NCI-H146 (cell line): ENCODE measurements at places on chromosomes 5 and 9.

DNA sequence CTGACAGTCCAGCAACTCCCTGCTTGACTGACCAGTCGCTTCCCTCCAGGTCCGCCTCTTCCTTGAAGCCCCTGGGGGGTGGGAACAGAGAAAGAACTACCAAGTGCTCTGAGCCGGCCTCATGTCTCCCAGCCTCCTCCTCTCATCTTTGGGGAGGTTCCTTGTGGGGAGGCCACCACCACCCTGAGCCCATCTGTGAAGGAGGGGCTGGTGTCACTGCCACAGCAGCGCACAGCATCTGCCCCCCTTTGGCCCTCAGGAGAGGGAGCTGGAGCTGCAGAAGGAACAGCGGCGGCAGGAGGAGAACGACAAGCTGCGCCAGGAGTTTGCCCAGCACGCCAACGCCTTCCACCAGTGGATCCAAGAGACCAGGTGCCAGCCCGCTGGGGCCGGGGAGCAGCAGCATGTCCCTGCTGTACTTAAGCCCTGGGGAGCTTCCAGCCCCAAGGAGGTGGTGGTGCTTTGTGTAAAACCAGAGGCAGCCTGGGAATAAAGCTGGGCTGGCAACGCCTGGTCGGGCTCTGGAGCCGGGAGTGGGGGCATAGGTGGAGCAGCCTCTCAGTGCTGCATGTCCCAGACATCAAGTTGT lies 29.4 kb downstream of the DYNC2I2 start:
- DNase-seq = no peak

DNA sequence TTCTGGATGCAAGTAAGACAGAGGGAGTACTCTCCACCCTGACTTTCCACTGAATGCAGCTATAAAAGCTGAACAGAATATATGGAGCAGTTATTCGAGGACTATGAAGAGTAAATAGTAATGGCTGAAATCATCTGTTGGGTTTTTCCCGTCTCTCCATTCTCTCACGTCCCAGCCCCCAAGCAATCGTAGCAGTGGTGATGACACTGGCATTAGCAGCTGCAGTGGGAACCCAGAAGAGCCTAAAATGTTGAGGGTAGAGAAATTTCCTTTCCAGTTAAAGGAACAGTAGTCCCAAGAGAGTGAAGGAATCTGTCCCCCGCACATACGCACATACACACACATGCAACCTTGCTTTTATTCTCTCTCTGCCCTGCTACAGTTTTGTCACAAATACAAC lies 33.2 kb downstream of the MED27 start:
- DNase-seq = no peak

GRCh38 chr9:15785584-15785983 lies 232.7 kb downstream of the CCDC171 start:
- no peak for DNase-seq

- no peak for DNase-seq
Observed at GRCh38 chr5:2690293-2690692, 61.2 kb downstream of the IRX2 start.

- no peak for DNase-seq
Observed at GRCh38 chr9:85045271-85045670, 375.7 kb downstream of the NTRK2 start.

- no peak for DNase-seq
Observed at GRCh38 chr9:99878651-99879050, 27.8 kb upstream of the STX17 start.

DNA sequence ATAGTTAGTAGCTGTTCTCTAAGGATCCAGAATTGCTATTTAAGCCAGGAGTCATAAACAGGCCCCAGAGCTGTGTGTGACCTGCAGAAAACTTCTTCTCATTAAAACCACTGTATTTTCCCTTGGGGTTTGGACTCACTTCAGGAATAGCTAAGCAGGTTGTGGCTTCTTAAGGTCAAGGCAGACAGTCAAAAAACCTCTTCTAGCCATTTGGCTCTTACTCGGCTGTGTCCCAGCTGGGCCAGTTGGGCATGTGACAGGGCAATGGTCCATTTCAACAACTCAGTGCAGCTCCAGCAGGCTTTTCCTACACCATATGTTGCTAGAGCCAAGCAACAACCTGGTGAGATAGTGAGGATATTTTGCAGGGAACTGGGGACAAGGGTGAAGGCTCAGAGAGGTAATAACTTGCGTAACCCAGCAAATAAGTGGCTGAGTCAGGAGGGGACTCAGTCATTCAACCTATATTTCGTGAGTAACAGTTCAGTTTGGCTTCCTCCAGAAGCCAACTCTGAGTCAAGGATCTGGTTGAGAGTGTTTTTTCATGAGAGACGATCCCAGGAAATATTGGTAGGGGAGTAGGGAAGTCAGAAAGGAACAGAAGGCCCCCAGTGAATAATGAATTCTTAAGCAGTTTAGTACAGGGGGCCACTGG lies 115.4 kb upstream of the PPP2R2B start:
- DNase-seq = no peak

DNA sequence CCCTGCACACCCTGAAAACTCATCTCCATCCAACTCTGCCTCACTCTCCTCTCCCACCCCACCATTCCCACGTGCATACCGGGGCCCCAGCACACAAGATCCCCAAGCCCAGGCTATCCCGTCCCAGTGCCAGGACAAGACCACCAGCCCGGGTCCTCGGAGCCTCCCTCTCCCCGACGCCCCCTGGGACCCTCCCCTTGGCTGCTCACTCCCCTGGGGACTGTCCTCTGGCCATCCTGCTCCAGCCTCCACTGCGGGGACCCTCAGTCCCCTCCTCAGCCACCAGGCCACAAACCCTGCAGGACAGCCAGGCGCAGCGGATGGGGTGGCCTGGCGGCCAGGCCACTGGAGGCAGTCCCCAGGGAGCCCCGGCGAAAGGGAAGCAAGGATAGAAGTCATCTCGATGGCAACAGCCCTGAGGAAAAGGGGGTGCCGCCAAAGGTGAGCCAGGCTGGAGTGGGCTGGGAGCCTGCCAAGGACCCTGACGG lies 62.8 kb downstream of the C9orf50 start:
- DNase-seq = no peak
